Mesenchymal stem cell (in vitro differentiated cells and primary cell): ENCODE measurements at places on chromosomes 2 and 18.
A peak's percentile ranks its signal among the peaks of the same experiment; 100 is the strongest.

- DNase-seq = no peak
Observed at GRCh38 chr2:106205488-106205887, 11.4 kb upstream of the UXS1 start.

DNA sequence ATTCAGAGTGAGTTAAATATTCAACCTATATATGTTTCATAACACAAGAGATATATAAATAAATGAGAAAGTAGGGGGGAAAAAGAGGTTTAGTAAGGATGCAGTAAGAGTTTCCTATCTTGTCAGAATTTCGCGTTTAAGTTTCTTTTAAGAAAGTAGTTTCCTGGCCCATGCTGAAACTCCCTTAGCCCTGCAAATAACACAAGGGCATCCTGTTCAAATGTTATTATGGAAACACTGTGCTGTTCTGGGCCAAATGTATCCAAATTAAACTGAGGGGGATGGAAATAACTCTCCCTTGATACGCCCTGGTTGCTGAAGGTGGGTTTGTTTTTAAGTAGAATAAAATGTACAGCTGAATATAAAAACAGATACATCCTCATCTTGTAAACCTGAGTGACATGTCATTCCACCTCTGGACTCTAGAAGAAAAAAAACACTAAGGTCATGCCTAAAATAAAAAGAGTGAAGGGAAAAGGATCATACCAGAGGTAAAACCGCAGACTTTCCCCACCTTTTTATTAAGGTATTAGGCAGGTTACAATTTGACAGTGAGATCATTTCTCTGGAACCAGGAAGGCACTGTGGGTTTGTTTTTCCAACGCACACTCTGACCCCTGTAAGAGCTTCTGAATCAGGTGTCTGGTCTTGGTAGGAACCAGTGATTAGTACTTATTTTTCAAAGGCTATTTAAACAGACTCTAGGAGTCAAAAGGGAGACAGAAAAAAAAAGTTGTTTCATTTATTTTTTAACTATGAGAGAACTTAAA is 16.7 kb downstream of the BCL2 start:
- DNase-seq = no peak

- no peak for DNase-seq
Observed at GRCh38 chr2:230947908-230948365, 22.9 kb upstream of the GPR55 start.

- DNase-seq = peak; percentile 52
Observed at GRCh38 chr18:79964330-79965118, at the start of gene HSBP1L1. Gene HSBP1L1 (plus strand): TSS chr18:79964643. CDS start chr18:79964736, 93 bp downstream.

- DNase-seq = no peak
Observed at GRCh38 chr2:1979138-1979537, 234.8 kb upstream of the PXDN start.

DNA sequence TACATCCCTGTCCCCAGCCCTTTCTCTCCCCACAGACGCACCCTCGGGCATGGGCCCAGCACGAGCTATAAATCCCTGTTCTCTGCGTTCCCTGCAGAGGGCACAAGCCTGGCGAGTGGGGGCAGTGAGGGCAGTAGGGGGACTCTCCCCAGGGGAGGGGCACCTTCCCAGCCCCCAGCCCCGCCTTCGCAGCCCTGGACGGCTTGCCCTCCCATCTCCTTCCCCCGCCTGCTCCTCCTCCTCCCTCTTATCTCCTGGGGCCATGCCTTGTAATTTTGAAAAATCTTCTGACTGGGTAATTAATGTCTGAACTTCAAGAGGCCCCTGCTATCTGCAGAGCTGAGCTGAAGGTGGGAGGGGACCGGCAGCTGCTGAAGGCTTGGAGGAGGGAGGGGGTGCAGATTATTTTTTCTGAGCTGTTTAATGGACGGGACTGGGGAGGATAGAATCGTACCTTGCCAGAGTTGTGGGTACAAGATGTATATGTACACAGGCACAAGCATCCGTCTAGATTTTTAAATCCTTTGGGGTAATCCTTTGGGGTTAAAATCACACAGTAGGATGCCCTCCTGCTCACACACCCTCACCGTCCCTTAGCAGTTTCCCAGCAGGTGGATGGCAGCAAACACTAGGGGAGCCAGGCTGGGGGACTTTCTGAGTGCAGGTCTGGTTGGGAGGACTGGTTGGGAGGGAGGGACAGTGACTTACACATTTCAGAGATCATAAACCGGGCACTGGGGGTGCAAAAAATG is 121.9 kb downstream of the SMAD7 start:
- no peak for DNase-seq

GRCh38 chr2:15674637-15675455 is 83.2 kb downstream of the DDX1 start:
- DNase-seq = peak; percentile 72

DNA sequence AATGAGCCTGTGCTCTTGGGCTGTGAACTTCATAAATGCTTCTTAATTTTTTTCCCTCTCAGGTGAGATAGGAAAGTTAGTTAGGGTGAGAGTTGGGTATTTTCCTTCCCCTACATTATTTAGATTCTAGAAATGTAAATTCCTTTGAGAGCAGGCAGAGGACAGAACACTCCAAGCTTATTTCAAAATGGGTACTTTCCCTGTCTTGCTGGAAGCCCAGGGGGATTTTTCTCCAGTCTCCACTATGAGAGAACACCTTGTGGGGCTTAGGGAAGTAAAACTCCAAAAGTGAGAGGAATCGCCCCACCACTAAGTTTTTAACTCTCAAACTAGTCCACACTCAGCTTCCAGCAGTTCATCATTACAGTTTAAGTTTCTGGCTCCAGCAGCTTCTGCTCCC is 253.2 kb upstream of the CTAGE1 start:
- no peak for DNase-seq

DNA sequence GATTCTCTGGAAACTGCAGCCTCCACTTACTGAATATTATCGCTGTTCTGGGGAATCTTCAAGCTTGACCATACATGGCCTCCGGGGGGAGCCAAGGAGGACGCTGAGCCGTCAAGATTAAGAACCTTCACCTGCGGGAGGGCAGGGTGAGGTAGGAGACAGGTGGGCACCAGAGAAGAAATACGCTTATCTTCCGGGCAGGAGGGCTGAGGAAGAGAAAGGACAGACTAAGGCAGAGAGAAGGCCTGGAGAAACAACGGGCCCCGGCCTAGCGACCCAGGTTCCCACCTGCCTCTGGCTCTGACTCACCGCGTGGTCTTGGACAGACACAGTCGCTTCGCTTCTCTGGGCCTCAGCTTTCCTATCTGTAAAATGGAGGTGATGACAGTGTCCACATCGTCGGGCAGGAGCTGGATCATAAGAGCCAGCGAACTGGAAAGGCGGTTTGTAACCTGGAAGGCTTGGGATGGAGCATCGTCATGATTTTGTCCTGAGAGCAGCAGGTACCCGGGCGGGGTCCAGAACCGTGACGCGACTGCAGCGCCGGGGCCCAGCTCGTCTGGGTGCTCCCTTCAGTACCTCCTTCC is 659 bp downstream of the ZNF142 start:
- DNase-seq = peak; percentile 63
